ENCODE measurements at places on chromosomes 1 and 21.
A peak's percentile ranks its signal among the peaks of the same experiment; 100 is the strongest.

DNA sequence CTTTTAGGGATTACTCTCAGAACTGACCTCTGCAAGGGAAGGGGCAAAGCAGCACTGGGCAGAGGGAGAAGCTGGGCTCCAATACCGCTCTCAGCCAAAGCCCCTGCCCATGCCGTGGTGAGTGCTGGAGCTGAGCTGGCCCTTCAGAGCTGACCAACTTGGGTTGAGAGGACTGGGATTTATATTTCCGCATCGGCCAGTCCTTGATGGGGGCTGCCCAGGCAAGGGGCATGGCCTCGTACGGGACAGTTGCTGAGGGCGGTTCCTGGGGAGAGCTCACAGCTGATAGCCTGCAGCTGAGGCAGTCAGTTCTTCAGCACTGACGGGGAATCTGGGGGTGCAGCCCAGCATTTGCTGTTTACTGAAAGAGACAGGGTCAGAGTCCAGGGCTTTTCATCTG is 8.0 kb downstream of the HUNK start:
- no peak for DNase-seq

- no peak for DNase-seq
These were observed 2.7 kb downstream of the PIK3CD start for GRCh38 chr1:9654051-9654833.

DNA sequence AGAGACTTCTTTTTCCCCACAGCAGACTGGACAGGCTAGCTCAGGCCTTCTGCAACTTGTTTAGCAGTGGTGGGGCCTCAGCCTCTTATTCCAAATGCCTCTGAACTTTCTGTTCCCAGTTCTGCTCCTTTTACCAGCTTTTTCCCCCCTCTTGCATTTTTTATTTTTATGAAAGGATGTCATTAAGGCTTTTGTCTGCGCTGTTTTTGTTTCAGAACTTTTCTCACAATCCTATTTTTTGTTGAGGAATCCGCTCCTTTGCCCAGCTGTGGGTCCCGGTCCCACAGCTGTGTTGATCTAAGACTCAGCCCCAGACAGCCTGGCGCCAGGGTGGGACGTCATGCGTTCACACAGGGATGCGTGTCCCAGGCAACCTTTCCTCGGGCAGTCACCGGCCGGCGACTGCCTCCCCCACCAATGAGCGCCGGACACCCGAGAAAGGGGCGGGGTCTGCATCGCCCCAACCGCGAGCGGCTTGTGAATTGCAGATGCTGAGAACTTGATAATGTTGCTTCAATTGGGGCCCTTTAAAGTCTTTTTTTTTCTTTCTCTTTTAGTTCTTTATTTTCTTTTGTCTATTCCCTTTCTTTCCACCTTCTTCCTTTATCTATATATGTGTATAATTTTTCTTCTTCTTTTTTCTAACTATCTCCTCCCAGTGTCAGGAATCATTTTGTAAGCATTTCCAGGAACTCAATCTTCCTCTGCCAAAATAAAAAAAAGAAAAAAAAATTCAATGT is 3.0 kb upstream of the ID3 start:
- DNase-seq, result peak; percentile 92

GRCh38 chr1:214248311-214249085 is 32.5 kb upstream of the SMYD2 start:
- DNase-seq, result no peak

GRCh38 chr1:39086386-39086785 is 60.2 kb downstream of the NDUFS5 start:
- DNase-seq, result no peak

- no peak for DNase-seq
These were observed 2.0 kb downstream of the CAPN9 start for GRCh38 chr1:230749150-230749549.

GRCh38 chr1:45623972-45624371 is at the start of gene CCDC17:
CCDC17 (minus strand) TSS chr1:45624054; CDS start chr1:45623909, 145 bp downstream.
- no peak for DNase-seq

Data from HEK293T (cell line).